SW 1271 (cell line): ENCODE measurements at places on chromosomes 3 and 15.

DNA sequence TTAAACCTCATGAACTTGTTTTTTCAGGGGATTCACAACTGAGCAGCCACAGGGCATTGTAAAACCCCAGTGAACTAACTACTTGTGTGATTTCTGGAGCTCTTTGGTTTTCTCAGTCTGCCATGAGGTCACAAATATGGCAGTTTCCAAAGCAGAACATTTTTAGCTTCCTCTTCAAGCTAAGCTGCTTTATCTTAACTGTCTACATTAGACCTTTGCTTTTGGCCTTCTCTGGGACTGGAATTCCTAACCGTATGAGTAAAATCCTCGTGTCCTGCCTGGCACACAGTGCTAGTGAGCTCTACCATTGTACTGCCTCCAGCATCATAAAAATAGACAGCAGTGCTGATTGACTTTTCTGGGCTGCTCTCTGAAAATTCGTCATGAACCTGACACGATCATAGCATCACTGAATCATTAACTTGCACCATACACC is 22.1 kb downstream of the CDIN1 start:
- no peak for DNase-seq

- no peak for DNase-seq
Measured at GRCh38 chr3:190204200-190204599, 83.5 kb upstream of the P3H2 start.

- peak; percentile 15 for DNase-seq
Measured at GRCh38 chr15:53072077-53072476, 281.9 kb upstream of the ONECUT1 start.

- DNase-seq = no peak
Measured at GRCh38 chr3:193895409-193895808, 240.5 kb upstream of the HES1 start.

DNA sequence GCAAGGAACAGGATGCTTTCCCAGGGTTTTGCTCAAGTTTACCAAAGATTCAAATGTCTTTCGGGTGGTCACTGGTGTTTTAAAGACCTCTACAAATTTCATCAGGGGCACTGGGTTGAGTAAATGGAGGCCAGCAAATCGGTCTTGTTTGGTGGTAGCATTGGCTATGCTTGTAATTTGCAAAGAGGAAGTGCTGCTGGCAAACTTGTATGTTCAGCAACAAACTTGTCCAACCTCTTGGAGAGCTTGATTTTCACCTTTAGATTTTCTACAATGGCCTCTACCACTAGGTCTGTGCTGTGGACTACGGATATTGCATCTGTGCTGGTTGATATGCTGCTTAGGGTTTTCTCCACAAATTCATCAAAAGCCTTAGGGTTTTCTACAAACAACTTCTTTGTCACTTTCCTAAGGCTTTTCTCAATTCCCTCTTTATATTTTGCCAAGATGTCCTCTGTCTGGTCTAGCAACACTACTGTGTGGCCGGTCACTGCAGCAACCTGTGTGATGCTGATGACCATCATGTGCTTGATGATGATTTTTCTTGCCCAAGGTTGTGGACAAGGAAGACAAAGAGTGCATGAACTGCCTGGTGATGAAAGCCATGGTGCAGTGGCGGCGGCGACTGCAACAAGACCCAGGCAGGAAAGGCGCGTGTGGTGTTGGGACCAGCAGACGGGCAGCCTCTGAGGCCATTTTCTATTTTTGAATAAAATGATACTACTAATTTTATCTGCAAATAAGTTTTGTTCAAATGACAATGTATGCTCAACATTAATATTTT is 50.8 kb downstream of the RFX7 start:
- no peak for DNase-seq

DNA sequence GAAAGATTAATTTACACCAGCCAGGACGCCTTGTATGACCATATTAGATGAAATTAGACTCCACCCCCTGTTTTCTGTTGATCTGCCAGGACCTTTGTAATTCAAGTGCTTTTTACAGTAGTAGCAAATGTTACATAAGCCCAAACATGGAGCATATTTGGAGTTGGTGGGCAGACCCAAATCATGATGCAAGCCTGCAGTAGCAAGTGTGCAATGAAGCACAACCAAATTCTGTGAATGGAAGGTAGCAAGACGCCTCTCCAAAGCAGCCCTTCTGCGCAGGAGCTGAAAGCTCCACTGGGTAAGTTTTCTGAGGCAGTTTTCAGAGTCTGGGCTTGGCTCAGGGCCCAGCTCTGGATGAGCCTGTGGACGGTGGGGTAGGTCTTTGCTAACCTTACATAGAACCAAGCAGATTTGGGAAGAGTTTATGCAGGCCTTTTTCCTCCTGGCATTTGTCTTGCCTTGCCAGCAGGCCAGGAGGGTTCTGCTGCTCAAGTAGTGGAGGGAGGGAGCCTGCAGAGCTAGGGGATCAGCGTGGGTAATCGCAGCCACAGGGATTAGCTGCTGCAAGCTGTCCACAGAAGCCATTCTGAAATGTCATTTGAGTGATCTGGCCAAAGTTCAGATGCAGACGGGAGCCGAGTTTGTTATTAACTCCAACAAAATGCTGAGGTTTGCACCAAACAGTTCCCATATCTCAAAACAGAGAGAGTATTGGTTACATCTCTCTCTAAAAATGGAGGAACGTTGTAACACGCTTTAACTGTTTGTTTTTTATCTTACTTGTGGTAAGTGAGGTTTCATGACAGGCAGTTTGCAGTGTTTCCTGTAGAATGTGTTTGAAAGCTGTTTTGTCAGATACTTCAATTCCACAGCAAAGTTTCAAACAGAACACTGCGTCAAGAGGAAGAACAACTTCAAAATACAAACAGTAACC is 55.4 kb downstream of the PSMD6 start:
- no peak for DNase-seq

GRCh38 chr15:50168379-50168778 is 13.6 kb upstream of the SLC27A2 start:
- DNase-seq = no peak

- no peak for DNase-seq
Measured at GRCh38 chr3:188077160-188077799, 76.7 kb upstream of the LPP start.

- DNase-seq = peak; percentile 66
Measured at GRCh38 chr3:114624571-114625181, 330.8 kb downstream of the TIGIT start.

GRCh38 chr3:189961522-189962161 is 159.1 kb downstream of the P3H2 start:
- peak; percentile 38 for DNase-seq

DNA sequence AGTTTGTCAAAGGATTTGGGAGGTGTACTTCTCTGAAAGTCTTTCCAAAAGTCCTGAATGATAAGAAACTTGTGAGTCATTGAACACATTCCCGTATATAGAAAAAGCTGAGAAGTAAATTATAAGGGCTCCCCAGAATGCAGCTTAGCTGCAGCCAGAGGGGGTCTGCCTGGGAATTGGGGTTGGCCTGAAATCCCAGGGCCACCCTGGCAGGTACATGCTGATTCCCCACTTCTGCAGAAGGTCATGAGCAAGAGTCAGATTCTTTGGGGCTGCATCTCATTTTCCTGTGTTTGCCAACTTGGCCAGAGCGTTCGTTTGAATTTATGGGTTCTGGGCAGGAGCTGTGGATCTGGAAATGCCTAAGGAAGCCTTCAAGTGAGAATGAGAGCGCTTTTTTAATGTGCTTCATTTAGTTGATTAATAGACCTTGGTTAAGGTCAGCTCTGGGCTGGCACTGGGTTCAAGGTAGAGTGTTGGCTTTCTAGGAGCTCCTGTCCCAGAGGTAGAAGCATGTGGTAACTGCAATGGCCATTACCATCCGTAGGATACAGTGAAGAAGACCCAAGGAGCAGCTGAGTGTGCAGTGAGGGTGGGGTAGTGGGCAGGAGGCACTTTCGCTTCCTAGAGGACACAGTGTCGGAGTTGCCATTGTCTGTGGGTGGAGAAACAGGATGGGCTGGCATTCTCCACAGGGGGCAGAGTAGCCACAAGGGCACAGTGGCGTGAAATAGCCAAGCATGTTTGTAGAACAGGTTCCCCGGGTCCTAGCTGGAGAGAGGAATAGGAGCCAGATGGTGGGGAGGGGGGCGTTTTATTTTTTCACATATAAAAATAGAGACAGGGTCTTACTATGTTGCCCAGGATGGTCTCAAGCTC is 3.2 kb downstream of the SLC6A6 start:
- DNase-seq = no peak

DNA sequence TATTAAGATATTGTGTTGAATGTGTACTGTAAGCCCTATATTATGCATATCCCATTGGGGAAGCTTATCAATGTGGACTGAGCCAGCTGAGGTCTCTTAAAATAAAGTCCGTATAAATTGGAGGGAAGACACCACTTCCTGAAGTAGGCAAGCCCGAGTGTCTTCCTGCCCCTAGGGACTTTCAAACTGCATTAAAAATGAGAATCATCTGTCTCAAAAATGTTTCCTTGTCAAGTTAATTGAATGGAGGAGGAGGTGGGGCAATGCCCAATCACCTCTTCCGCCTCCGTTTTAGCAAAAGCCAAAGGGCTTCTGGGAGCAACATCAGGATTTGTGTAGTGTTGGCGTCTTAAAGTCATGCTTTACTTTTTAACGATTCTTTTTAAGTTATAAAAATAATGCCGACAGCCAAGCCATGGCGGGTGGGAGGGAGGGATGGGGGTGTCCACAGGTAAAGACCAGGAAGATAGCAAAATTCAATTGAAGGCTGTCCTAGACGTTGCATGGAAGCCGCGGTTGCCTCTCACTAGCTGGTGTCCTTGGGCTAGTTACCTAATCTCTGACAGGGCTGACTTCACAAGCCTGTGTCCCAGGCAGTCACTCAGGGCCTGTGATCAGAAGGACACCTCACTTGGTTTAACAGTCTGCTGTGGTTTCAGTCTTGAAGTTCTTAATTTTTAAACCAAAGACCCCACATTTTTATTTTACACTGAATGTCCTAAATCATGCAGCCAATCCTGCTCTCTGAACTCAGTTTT is 524.9 kb upstream of the PROK2 start:
- no peak for DNase-seq

DNA sequence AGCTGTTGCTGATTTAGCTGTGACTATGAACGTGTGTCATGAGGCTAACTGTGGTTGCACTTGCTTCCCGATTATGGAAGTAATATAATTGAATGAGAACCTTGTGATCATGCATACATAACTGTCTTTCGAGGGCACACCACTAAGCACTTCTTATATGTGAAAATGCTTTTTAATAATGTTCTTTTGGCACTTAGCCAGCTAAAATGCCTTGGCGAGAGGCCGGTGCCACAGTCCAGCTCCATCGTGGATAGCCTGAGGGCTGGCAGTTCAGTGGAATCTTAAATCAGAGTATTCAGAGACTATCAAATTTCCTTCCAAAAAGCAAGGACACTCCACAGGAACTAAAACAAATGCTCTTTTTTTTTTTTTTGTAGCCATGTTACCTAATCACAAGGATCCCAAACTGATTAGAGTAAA is 161.6 kb upstream of the FRMD4B start:
- DNase-seq = no peak

DNA sequence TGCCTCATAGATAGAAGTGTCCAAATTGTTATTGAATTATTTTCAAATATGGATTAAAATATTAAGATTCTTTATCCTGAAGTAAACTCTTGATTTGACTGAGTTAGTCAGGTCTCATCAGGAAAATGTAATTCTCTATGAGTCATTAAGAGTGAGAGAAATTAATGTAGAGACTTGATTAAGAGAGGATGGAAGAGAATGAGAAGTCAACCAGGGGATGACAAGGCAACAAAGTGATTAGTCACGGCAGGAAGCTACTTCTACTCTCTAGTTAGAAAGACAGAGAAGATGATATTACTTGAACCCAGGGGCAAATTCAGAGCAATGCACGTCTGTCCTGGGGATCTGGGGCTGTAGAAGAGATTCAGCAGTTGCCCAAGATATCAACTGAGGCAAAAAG is 202.5 kb downstream of the LSAMP start:
- no peak for DNase-seq

- no peak for DNase-seq
Measured at GRCh38 chr3:127137757-127138536, 55.0 kb upstream of the PRR23E start.

- DNase-seq = peak; percentile 23
Measured at GRCh38 chr15:98428253-98428989, 219.9 kb upstream of the IGF1R start.

GRCh38 chr15:94893091-94893490 is 661.7 kb downstream of the MCTP2 start:
- DNase-seq = no peak

- DNase-seq = no peak
Measured at GRCh38 chr3:116563351-116563750, 118.1 kb upstream of the LSAMP start.

- DNase-seq = no peak
Measured at GRCh38 chr15:95669146-95669922, 661.2 kb upstream of the NR2F2 start.

- no peak for DNase-seq
Measured at GRCh38 chr15:77632534-77633133, at the start of gene LINGO1. Gene LINGO1 (minus strand): TSS chr15:77632912. CDS start chr15:77632315, 597 bp downstream.

- DNase-seq = no peak
Measured at GRCh38 chr3:13884851-13885703, 5.2 kb upstream of the WNT7A start.
